ENCODE measurements at places on chromosomes 1 and 21.

DNA sequence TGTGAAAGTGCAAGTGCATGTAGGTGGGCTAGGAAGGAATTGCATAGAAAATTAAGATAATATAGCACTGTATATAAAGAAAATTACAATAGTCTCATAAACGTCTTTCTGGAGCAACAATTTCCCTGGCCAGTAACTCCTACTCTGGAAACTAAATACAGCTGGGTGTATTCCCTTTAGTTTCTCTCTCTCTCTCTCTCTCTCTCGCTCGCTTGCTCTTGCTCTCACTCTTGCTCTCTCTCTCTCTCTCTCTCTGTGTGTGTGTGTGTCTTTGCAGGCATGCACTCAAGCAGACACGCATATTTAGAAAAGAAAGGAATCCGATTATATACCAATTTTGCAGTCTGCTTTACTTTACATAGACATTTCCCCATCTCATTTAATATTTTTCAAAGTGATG is 14.7 kb downstream of the S100A10 start:
- DNase-seq, result no peak

- no peak for DNase-seq
These were observed 15.9 kb upstream of the GPR25 start for GRCh38 chr1:200856716-200857357.

GRCh38 chr1:68495532-68495931 is 1.4 kb downstream of the DEPDC1 start:
- DNase-seq, result no peak

- no peak for DNase-seq
These were observed 13.1 kb upstream of the LPGAT1 start for GRCh38 chr1:211843507-211844298.

DNA sequence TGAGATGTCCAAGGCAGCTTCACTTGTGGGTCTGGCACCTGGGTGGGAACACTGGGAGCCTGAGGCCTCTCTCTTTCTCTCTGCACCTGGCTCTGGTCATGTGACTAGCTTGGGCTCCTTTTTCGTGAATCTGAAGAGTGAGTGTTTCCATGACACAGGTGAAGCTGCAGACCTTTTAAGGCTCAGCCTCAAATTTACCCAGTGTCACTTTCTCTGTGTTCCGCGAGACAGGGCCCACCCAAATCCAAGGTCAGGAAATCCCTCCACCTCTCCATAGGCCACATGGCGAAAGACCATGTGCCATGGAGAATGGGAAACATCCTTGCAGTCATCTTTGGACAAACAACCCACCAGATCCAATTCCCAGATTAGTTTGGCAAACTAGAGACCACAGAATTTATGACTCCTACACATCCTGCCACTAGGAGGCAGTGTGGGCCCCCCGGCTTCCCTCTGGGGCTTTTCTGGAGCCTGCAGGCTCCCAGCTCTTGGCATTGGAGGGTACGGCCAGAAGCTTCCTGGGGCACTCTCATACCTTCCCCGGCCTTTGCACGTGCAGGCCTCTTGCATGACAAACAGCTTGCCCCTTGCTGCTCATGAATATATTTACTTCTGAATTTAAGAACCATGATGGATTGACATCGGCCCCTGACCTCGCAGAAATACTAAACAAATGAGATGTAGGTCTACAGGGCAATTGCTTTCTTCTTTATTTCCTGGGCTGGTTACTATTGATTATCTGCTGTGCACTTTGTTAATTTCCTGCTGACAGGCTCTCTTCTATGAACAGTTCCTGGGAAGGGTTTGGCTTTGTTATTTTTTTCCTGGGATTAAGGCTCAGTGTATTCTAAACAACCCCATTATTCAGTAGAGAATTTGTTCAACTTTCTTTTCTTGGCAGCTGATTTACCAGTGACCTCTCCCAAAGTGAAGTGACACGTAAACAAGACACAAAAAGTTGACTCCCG is 180.7 kb downstream of the KAZN start:
- no peak for DNase-seq

- DNase-seq, result no peak
These were observed 81.9 kb downstream of the SLC25A24 start for GRCh38 chr1:108117945-108118902.

GRCh38 chr1:143680304-143680703 is 291.5 kb downstream of the FAM72C start:
- DNase-seq, result no peak

DNA sequence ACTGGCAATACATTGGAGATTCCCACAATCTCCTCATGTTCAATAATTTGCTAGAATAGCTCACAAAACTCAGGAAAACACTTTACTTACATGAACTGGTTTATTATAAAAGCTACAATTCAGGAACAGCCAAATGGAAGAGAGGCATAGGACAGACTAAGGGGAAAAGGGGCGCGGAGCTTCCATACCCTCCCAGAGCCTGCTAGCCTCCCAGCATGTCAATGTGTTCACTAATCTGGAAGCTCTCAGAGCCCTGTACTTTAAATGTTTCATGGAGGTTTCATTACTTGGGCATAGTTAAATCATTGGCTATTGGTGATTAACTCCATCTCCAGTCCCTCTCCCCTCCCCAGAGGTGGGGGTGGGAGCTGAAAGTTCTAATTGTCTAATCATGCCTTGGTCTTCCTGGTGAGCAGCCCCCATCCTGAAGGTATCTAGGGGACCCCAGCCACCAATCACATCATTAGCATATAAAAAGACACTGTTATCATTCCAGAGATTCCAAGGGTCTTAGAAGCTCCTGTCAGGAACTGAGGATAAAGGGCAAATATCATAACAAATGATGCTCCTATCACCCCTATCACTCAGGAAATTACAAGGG is 10.9 kb upstream of the DMRTB1 start:
- no peak for DNase-seq

DNA sequence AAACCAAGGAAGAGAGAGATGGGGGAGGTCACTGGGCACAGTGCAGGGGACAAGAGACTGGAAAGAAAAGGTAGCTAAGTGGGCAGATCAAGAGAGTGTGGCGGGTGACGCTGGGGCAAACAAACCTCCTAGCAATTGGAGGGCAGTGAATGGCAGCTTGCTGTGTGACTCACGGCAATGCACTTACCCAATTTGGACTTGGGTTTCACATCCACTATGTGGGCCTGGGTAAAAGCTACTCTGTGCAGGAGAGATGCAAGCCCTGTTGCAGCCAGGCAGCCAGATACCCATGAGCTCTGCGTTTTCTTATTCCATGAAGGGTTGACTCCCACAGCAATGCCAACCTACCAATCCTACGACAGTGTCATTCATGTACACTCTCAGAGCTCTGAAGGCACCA is 9.5 kb downstream of the PLXNA2 start:
- no peak for DNase-seq

- no peak for DNase-seq
These were observed 17.2 kb downstream of the MTHFR start for GRCh38 chr1:11788549-11789053.

DNA sequence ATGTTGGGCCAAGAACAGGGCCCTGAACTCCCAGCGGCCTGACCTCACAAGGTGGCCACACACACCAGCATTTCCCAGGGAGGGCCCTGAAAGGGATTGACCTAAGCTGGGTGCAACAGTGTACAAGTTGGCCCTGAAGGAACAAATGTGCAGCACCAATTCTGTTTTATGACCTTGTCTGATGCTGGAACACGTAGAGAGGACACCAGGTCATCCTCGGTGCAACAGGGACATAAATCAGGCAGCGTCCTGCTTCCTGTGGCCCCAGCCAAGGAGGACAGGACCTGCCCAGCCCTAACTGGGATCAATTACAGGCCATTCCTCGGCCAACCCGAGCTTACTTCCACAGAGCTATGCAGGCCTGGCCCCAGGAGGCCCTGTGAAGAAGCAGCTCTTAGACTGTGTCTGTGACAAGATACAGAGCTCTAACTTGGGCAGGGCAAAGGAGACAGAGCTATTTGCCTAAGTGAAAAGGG is 12.8 kb upstream of the PHC2 start:
- DNase-seq, result no peak

- DNase-seq, result no peak
These were observed 198.7 kb downstream of the KCNJ6 start for GRCh38 chr21:37717534-37717933.

DNA sequence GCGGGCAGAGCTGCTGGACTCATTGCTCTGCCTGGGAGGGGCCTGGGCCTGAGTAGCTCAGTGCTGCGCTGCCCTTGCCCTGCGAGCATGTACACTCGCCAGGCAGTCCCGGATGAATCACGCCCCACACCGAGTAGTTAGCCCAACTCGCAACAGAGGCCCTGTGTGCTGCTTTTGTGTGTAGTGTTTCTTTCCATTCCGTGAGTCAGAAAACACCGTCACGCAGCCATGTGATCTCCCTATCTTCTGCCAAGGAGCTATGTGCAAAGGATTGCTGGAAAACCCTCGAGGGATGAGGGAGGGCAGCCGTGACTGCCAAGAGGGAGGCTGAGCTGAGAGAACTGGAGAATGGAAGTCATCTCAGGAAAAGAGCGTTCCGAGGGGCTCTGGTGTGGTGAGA is 37.3 kb downstream of the NENF start:
- no peak for DNase-seq

GRCh38 chr21:14959343-14959742 is 105.5 kb downstream of the NRIP1 start:
- no peak for DNase-seq

GRCh38 chr1:228340686-228341449 is 65.8 kb downstream of the TRIM11 start:
- DNase-seq, result no peak

DNA sequence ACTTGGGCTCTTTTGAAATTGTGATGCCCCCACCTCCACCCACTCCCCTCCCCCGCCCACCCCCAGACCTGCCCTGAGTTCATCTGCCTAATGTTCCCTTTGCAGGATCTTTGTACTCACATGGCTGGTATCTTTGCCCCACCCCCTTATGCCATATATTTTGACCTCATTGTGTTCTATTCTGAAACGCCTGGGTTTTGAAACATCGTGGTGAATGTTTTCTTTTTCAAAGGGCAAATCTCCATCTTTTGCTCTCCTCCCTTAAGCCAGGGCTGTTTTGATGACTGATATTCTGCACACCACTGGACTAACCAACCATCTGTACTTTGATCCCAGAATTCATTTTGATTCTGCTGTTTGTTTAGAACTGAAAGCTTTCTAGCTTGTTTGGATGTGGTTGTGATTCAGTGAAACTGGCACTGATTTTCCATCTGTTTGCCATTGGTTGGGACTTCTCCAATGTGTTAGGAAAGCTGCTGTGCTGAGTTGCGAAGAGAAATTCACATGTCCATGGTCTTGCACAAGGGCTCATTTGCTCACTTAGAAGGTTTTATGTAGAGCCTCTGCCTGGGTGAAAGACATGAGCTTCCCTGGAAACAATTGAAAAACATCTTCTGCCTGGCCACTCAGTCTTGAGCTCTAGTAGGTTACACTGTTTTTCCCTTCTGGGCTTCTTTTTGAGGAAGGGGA is 16.5 kb downstream of the SMAP2 start:
- DNase-seq, result no peak

DNA sequence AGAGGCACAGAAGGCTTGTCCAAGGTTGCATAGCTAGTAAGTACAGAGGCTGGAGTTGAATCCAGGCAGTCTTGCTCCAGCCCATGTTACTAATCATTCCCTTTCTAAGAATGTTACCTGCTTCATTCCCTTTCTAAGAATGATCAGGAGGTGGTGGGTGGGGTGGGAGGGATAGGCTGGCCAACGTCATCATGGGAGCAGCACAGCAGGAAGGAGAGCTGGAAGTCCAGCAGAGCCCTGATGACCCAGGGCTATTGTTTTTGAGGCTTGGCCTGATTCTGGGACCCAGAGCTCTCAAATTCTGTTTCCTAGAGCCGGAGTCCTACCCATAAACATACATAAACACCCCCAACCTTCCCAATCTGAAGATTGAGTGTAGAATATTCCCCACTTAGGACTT is 11.8 kb upstream of the CSF1 start:
- no peak for DNase-seq

All from NCI-H1092 (cell line).